Activated gamma-delta T cell treated with anti-CD3 and anti-CD28 coated beads, Interleukin-2, amount 50 U/mL, for 16 hours (primary cell): ENCODE measurements at places on chromosomes 1 and 21.

DNA sequence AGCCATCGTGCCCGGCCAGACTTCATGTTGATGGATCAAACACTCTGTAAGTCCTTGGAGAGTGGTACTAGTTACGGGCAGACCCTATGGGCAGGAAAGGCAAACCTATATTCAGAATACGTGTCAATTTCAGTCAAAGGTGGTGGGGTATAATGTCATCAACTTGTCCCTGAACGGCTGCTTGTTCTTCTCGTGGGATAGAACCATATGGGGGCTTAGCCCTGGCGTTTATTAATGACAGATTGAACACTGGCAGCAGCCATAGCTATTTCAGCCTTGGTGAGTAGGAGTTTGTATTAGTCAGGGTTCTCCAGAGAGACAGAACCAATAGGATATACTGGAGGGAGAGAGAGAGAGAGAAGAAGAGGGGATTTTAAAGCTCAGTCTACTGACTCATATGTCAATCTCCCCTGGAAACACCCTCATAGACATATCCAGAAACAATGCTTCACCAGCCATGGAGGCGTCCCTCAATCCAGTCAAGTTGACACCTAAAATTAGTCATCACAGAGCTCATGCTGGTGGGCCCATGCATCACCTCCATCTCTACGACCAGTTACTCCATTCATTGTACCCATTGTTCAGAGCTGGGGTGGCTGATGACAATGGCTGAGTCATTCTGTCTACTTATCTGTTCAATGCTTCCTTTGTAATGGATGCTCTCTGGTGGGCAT lies 16.1 kb upstream of the AQP10 start:
- DNase-seq, result no peak

GRCh38 chr1:240538776-240539430 lies 73.1 kb downstream of the GREM2 start:
- no peak for DNase-seq

DNA sequence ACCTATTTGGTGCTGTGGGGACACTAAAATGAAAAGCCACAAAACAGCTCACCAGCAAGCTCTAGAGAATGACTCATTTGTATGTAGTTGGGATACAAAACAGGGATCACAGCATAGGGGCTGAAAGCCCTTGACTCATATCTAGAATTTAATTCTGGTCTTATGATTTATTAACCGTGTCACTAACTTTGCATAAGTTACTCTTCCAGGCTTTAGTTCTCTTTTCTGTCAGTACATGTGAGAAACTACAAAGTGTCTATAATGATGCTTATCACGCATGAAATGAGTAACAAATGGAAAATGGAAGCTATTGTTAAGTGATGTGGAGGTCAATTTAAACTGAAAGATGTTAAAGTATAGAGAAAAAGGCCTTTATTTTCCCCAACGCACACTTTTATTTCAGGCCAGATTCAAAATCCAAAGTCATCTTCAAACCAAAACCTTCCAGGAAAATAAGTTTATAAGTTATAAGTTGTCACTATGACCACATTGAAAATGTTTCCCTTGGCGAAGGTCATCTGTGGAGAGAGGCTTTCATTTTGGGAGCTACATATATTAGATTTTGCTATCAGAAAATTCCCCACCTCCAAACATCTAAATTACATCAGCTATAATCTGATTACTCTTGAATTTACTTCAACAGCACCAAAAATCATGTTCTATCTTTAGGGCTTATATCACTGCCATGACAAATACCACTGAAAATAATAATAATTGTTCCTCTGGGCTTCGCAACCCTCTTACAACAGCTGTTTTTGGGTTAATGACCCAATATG lies 430.5 kb downstream of the MRPL39 start:
- no peak for DNase-seq

- no peak for DNase-seq
Measured at GRCh38 chr1:174965362-174966007, 34.3 kb upstream of the CACYBP start.

DNA sequence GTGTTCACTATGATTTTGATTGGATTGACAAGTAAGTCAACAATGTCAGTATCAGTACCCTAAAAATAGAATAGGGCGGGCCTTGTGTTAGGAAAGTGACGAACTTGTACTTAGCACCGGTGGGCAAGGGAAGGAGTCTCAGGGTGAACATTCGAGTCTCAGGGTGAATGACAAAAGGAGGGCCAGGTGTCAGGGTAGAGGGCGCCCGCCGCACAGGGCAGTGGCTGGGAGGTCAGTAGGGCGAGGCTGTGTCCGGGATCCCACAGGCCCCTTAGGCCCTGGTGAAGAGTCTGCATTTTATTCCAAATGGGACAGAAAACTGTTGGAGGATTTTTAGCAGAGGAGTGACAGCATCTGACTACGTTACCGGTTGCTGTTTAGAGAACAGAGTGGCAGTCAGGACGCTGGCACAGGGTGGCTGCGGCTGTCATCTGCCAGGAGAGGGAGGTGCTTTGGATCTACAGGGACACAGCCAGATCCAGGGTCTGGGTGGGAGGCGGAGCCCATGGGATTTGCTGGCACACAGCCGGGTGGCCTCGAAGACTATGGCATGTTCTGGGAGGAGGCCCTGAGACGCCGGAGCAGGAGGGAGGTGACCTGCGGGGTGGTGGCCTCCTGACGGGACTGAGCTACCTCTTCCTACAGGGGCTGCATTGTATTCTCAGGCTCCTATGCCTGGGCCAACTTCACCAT lies 11.0 kb downstream of the AGTRAP start:
- no peak for DNase-seq

- DNase-seq, result no peak
Measured at GRCh38 chr1:218642033-218642948, 297.2 kb downstream of the TGFB2 start.

GRCh38 chr1:71586030-71586429 lies 505.2 kb upstream of the ZRANB2 start:
- no peak for DNase-seq

DNA sequence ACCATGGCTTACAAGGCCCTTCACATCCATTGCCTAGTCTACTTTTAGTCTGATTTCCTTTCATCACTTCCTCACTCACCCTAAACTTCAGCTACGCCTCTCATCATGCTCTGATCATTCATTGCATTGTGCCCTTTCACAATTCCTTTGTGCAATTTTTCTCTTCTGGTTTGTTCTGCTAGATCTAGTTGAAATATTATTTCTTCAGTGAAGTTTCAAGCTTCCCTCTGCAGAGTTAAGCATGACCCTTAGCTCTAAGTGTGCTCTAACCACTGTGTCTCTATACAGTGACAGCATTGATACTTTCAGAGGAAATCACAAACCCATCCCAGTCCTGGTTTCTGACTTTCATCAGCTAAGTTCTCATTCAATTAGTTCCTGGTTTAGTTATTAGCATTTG lies 166.1 kb downstream of the PLA2G4A start:
- DNase-seq, result no peak

DNA sequence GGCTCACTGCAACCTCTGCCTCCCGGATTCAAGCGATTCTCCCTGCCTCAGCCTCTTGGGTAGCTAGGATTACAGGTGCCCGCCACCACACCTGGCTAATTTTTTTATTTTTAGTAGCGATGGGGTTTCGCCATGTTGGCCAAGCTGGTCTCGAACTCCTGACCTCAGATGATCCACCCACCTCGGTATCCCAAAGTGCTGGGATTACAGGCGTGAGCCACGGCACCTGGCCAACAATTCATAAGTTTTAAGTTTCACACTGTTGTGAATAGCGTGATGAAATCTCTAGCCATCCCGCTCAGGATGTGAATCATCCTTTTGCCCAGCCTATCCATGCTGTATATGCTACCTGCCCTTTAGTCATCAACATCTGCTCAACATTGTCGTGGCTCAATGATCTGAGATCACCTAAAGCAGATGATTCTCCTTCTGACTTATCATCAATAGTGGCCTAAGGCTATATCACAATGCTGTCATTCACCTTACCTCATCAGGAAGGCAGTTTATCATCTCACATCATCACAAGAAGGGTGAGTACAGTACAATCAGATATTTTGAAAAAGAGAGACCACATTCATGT lies 2.6 kb downstream of the PFDN2 start:
- no peak for DNase-seq

DNA sequence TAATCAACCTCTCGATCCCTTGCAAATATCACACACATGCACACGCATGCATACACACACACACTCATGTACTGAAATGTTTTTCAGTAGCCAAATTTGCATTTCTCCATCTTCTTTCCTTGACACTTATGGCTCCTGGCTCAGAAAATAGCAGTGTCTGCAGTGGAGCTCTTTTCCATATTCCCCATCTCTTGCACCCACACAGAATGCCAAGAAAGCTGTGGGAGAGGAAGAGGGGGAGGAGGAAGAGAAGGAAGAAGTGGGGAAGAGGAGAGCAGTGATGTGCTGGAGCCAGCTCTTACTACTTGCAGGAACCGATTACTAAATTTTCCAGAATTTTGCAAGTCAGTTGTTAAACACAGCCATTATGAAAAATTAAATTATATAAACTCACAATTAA lies 9.9 kb downstream of the OPTC start:
- DNase-seq, result no peak

DNA sequence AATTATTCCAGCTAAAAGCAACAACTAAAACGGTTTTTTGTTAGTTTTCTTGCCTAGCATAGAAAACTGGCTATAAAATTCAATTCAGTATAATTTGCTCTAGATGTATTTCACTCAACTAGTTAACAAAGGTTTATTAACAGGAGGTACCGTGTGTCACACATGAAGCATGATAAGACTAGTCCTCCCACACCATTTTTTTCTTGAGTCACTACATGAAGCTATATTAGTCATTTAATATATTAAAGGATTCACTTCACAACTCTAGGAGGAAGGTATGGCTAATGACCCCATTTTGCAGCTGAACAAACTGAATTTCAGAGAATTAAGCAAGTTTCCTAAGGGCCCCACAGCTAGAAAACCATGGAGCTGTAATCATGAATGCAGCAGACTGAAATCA lies 307.8 kb upstream of the USP25 start:
- DNase-seq, result no peak

GRCh38 chr1:159872891-159873290 lies 10.4 kb upstream of the VSIG8 start:
- no peak for DNase-seq

DNA sequence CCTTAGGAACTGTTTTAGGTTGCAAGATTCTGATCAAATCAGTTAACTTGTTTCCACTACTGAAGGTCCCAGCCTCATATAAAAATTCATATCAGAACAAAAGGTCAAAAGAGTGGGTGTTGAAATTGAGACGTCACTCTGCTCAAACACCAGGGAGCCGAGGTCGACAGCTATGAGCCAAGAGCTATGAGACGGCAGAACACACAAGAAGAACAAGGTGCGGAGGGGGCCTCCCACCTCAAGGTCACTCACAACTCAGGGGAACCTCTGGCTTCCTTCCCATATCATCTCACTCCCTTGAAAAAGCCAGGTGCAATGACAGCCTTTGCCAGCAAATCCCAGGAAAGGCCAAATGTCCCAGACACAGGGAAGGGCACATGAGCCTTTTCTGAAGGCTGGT lies 749 bp downstream of the SEC16B start:
- DNase-seq, result no peak

DNA sequence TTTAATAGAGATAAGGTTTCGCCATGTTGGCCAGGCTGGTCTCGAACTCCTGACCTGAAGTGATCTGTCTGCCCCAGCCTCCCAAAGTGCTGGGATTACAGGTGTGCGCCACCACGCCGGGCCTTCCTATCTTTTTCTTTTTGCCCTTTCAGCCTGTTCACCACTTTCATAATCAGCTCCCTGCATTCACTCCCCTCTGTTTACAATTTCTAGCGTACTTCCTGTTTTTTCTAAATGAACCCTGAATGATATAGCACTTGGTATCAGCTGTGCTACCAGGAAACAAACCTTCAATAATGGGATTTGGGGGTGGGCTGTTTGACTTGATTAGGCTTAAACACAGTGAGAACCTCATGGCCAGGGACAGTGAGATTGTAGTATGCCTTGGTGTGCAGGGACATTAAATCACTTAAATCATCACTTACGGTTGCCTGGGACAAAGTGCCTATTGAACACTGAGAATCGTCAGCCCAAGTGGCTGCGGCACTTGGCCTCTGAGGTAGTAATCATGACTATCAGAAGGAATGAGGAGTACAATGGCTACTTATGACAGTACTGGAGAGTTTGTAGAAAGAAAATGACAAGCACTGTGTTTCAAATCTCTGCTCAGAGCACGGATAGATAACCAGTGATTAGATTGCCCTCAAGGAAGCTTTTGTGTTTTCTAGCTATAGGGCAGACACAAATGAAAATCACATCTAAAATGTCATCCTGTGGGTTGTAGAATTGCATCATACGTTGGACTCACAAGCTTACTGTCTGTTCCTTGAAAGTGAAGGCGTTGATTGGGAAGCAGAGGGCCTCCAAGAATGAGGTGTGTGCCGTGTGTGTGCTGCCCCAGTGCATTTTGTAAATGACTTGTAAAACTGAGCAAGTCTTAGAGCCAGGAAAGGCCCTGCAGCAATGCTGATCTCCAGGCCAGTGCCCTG lies 661.8 kb downstream of the MATN1 start:
- DNase-seq, result no peak

DNA sequence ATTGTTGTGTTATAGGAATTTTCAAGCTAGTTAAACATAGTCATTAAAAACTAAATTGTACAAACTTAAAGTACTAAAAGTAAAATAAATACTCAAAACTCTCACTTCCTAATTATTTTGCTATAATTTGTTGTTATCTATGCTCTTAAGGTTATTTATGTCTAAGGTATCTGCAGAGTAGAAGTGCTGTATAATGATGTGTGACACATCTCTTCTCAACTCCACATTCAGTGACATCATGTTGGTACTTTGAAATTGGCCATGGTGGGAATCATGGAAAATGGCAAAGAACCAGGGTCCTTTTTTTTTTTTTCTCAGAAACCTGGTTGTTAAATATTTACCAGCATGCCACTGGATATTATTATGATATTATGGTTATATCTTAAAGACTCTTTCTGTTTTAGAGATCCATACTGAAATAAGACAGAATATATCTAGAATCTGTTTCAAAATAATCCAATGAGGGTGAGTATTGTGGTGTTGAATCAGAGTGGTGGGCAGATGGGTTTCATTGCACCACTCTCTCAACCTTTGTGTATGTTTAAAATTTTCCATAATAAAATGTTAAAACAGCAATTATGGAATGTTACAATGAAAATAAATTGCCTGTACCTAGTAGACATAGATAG lies 22.4 kb downstream of the LRRC8B start:
- no peak for DNase-seq

GRCh38 chr21:28111151-28111619 lies 881.5 kb downstream of the LTN1 start:
- DNase-seq, result no peak

DNA sequence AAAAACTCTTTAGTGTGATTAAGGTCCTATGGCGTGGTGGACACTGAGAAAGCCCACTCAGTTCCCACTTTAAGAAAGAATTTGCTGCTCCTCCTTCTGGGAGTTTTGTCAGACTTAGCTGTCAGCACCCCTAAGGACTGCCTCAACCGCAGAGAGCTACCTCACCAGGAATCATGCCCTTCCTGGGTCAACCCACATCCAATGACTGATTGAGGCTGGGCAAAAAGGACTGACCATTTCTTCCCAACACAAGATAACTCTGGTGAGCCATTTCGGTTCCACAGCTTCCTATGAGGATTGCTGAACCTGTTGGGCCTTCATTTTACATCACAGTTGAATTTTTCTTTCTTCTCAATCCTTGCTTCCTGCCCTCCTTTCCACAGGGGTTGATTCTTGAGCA lies 197.9 kb downstream of the NCAM2 start:
- no peak for DNase-seq
